ENCODE measurements at places on chromosomes 5 and 9. TPM values are rescaled to one million over a fixed set of nuclear protein-coding genes. Genes with fewer than 3 reads are reported as not detected.

Gene SPTAN1
- total RNA-seq: 210 TPM

Gene MVB12B
- 5.8 TPM for total RNA-seq

Gene PCDHGA6
- total RNA-seq: 1.5 TPM

Gene KIF24
- total RNA-seq: 3.7 TPM

DNA sequence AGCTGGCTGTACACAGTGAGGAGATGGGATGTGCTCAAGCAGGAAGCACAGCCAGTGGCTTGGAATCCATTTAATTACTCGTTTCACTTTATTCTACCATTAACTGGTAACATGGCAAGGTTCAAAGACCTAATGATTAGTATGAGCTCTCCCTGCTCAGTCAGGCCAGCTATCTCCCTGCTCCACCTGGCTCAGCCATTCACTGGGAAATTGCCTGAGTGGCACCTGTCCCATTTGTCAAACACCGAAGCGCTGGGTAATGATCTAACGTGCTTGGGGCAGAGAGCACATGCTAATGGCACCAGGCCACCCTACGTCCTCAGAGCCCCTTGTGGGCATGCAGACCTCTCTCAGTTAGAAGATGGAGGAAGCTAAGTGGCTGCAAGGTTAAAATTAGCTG is 162.2 kb downstream of the TTLL11 start:
- no peak for DNase-seq

Data from H9 (cell line).